ENCODE measurements at places on chromosomes 4 and X.
A peak's percentile ranks its signal among the peaks of the same experiment; 100 is the strongest.

- DNase-seq: no peak
- H3K36me3 ChIP-seq: no peaks in the 10 kb centered on the region
- H3K4me1 ChIP-seq: peaks cover 15% of the 10 kb centered on the region
- no peaks in the 10 kb centered on the region for H3K27me3 ChIP-seq
- H3K4me3 ChIP-seq: no peak overlapping the region
Observed at GRCh38 chrX:101411984-101412383, 4.0 kb downstream of the HNRNPH2 start.

DNA sequence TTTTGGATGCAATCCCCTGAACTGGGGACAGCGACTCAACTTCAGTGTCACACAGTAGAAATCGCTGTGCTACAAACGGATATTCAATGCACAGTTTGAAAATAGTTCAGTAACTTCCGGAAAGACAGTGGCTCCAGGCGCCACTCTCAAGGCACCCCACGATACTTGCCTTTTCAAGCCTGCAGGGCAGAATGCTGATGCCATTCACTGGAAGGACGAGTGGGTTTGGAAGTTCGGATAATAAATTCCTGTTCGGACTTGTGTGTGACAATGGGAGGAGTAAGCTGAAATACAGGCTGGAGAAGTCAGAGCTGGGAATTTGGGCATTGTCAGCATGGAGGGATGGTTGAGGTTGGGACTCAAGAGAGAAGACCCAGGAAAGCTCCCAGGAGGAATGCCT lies 64.3 kb upstream of the HELT start:
- no peak for DNase-seq
- no peak overlapping the region for H3K4me3 ChIP-seq
- no peaks in the 10 kb centered on the region for H3K27me3 ChIP-seq
- H3K4me1 ChIP-seq: no peaks in the 10 kb centered on the region
- H3K27ac ChIP-seq: no peak overlapping the region
- H3K36me3 ChIP-seq: no peaks in the 10 kb centered on the region

DNA sequence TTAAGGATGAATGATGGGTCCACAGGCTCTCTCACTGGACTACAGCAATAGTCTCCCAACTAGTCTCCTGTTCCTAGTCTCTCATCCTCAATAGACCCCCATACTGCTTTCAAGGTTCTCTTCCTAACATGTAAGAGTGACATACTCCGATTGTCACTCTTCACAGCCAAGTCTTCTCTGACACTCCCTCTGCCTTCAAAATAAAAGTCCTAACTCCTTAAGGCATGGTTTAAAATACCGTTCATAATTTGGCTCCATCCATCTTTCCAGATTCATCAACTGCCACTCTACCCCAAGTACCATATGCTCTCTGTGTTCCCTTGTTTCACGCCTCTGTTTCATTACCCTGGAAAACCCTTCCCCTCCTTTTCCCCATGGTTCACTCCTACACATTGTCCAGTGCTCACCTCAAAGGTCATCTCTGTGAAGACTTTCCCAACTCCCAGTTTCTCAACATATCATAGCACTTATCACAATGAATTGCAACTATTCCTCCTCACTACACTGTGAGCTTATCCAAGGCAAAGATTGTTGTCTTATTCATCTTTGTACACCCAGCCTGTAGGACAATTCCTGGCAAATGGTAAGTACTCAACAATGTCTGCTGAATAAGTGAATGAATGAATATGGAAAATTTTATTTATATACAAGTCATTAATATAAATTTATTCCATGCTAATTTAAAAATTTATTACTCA lies 26.0 kb downstream of the SMARCA1 start:
- no peak overlapping the region for H3K27ac ChIP-seq
- no peaks in the 10 kb centered on the region for H3K36me3 ChIP-seq
- H3K27me3 ChIP-seq: no peaks in the 10 kb centered on the region

DNA sequence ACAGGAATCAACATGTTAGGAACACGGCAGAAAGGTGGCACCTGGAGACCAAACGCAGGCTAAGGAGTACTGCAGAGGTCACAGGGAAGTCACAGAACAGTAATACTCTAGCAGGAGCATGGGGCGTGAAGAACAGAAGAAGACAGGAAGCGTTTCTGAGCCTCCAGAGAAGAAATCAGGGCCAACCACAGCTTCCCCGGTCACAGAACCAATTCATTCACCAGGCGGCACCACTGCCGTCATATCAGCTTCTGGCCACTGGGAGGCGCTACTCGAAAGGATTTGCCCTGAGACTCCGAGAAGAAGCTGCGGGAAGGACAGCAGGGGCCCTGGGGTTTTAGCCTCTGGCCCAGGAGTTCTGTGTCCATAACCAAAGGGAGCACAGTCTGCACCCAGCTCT lies 78.0 kb upstream of the DRD5 start:
- H3K4me1 ChIP-seq: peaks cover 8% of the 10 kb centered on the region
- no peaks in the 10 kb centered on the region for H3K27me3 ChIP-seq
- DNase-seq: peak; percentile 85
- H3K36me3 ChIP-seq: no peaks in the 10 kb centered on the region
- no peak overlapping the region for H3K4me3 ChIP-seq

- no peak overlapping the region for H3K27ac ChIP-seq
- DNase-seq: no peak
- H3K36me3 ChIP-seq: no peaks in the 10 kb centered on the region
- no peaks in the 10 kb centered on the region for H3K27me3 ChIP-seq
- no peaks in the 10 kb centered on the region for H3K4me1 ChIP-seq
Observed at GRCh38 chr4:146285037-146285436, 70.7 kb downstream of the REELD1 start.

- no peaks in the 10 kb centered on the region for H3K27me3 ChIP-seq
- H3K36me3 ChIP-seq: no peaks in the 10 kb centered on the region
- DNase-seq: no peak
- H3K4me3 ChIP-seq: no peak overlapping the region
Observed at GRCh38 chr4:146261041-146261440, 46.7 kb downstream of the REELD1 start.

- DNase-seq: no peak
- no peaks in the 10 kb centered on the region for H3K27me3 ChIP-seq
- no peak overlapping the region for H3K27ac ChIP-seq
- H3K36me3 ChIP-seq: peaks cover 45% of the 10 kb centered on the region
- H3K4me1 ChIP-seq: peaks cover 33% of the 10 kb centered on the region
- no peak overlapping the region for H3K4me3 ChIP-seq
Observed at GRCh38 chr4:40221744-40222143, 24.9 kb downstream of the RHOH start.

- DNase-seq: no peak
- no peak overlapping the region for H3K4me3 ChIP-seq
- no peaks in the 10 kb centered on the region for H3K27me3 ChIP-seq
- H3K36me3 ChIP-seq: no peaks in the 10 kb centered on the region
Observed at GRCh38 chrX:45860450-45860849, 659.8 kb upstream of the DIPK2B start.

DNA sequence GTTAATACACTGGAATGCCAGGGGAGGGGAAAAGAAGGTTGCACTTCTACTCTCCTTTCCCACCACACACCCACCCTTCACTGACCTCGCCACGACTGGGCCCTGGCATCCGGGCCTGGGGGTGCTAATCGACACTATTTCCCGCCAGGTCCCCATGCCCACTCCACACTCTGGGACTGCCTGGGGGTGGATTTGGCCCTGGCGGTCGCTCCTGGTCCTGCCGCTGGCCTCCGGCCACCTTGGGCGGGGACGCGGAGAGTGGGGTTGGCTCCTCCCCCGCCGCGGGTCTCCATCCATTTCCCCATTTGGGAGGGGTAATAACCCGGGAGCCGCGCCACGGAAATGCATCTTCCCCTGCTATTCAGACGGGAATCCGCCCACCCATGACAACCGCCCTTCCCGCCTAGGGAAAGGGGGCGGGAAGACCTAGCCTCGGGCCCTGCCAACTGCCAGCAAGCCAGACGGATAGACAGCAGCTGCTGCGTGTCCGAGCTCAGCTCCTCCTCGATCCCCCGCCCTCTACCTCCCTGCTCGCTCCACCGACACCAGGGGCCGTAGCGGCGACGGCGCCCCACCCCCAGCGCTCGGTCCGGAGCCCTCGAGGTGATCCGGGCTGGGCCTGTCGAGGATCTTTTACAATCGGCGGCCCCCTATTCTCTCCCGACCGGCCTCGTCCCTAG lies 78.1 kb downstream of the RLIM start:
- H3K36me3 ChIP-seq: no peaks in the 10 kb centered on the region
- peak overlapping the region; percentile 22 for H3K27ac ChIP-seq
- peak; percentile 57 for DNase-seq
- no peaks in the 10 kb centered on the region for H3K4me1 ChIP-seq

Data from MM.1S (cell line).